Muscle of leg (tissue), 16 donors: ENCODE measurements at places on chromosomes 16 and 17. TPM values are rescaled to one million over a fixed set of nuclear protein-coding genes. Genes with fewer than 3 reads are reported as not detected.

CAMTA2 gene
- total RNA-seq, result 4.4 TPM

MT1M gene
- total RNA-seq, result 2.4 TPM

TAC4 gene
- total RNA-seq, result 0.75 TPM

CES4A gene
- 2.4 TPM for total RNA-seq

HAS3 gene
- 0.58 TPM for total RNA-seq

DNA sequence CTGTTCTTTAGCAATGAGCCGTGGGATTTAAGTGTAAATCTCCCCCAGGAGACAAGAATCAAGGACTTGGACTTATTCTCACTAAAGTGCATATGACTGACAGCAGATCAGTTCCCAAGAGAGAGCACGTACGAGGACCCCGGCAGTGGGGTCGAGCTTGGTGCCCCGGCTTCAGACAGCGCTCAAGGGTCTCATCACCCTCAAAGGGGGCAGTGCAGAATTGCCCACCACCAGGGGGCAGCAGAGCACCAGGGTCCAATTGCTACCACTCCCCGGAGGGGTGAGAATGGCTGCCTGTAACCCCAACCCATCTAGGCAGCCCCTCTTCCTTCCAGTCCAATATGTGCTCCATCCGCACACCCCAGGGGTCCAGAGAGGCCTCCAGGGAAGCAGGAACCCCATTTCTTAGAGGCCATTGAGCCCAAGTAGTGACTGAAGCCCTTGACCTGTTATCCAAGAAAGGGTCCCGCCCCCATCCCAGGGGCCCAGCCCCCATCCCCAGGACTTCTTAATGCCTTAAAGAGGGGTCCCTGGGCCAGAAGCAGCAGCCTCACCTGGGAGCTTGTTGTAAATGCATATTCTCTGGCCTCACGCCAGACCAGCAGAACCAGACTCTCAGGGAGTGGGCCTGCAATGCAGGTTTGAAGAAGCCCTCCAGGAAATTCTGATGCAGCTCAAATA, 86.1 kb downstream of the ZDHHC7 start:
- peak; percentile 44 for DNase-seq

DNA sequence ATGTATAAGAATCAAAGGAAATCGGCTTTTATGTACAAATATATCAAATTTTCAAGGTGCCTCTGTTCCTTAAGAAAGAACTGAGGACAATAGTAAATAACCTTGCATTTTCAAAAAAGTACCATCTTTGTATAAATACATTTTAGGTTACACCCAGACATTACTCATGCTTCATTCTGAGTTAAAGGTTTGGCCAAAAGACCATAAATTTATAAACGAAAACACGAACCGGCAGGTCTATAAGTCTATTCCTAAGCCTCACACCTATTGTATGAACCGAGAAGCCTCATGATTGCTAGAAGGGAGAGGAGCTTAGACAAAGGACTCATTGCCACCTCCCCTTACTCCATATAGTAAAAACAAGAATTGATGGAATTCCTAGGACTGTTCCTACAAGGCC, 94.6 kb upstream of the PSMD7 start:
- DNase-seq, result no peak

DNA sequence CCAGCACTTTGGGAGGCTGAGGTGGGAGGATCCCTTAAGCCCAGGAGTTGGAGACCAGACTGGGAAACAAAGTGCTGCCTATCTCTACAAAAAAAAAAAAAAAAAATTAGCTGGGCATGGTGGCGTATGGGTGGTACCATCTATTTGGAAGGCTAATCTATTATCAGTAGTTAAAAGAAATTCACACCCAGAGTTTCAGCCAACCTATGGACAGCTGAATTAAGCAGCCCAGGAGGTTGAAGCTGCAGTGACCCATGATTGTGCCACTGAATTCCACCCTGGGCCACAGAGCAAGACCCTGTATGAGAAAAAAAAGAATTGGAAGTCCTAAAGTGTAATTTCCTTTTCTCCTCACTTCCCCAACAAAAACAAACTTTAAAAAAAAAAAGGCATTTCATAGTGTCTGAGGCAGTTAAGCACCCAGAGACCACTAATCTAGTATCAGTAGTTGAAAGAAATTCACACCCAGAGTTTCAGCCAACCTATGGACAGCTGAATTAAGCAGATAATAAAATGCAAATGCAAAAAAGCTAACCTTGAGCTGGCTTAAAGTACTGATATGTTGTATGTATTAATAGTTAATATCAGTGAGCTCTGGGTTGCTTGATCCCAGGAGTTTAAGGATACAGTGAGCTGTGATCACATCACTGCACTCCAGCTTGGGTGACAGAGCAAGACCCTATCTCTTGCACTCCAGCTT, 18.1 kb downstream of the CLTC start:
- no peak for DNase-seq

DNA sequence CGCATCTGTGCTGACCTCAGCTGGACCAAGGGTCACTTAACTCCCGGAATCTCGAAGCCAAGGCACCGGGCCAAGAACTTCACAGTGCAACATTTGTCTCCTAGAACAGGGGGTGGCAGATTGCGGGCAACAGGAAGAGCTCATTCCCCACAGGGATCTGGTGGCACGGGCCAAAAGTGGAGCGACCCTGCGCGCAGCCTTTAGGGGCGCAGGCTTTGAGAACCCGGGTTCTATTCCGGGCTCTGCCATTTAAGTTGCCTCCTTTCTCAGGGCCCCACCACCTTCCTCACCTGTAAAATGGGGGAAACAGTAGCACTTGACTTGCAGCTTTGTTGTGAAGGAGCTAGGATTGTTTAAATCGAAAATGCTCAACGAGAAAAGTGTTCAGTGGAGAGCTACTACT, 651 bp downstream of the SHMT1 start:
- DNase-seq, result peak; percentile 73

DNA sequence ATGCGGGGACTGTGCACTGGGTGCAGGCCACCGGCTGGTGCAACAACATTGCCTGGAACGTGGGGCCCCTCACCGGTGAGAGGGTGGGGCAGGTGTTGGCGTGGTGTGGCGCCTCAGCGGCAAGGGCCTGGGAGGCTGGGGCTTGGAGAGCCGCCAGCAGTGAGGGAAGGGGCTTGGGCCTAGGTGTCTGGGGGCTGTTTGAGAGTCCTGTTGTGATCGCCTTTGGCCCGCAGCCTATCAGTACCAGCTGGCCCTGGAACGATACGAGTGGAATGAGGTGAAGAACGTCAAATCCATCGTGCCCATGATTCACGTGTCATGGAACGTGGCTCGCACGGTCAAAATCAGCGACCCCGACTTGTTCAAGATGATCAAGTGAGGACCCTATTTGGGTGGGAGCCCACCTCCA, 2.6 kb upstream of the TMEM88 start:
- no peak for DNase-seq

GRCh38 chr16:82848013-82848412, 221.2 kb downstream of the CDH13 start:
- DNase-seq, result no peak
